Adrenal gland (tissue), 19 donors: ENCODE measurements at places on chromosomes 1 and 21.
A peak's percentile ranks its signal among the peaks of the same experiment; 100 is the strongest.

DNA sequence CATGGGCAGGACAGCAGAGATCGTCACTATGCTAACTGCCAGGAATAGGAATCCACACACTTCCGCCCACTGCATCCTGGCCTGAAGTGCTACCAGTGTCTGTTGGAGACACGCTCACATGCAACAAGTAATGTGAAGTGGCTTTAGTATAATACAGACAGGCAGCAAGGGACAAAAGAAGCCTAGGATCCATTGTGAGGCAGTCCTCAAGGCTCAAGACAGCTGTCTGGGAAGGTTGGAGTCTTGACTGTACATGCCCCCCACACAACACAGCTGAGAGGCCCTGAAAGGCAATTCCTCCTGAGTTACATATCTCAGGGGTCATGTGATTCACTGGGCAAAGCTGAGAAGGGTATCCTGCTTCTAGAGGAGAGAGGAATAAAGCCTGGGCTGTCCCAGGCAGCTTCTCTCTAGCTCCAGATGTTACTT is 39.9 kb upstream of the CD1D start:
- DNase-seq, result no peak

GRCh38 chr1:68706639-68707317 is 209.9 kb upstream of the DEPDC1 start:
- DNase-seq, result no peak

- peak; percentile 26 for DNase-seq
These were observed 53.2 kb upstream of the MRPS6 start for GRCh38 chr21:34020005-34020847.

DNA sequence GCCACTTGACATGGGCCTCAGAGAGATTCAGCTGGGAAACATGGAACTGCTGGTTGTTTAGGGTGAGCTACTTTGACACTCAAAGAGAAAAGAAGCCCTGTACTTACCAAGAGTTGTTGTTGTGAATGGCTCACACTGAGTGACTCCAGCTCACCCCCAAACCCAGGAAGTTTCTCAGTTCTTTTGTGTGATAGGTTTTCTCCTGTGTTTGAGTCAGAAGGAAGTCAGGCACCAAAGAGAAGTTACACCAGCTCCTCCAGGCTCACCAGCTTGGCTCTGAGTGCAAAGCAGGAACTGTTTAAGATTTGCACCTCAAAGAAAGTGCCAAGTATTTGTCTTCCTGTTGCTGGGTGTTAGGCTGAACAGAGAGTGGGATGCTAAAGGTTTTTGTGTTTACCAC is 111.2 kb upstream of the PROX1 start:
- no peak for DNase-seq

GRCh38 chr1:16021681-16022080 is at the start of gene CLCNKA:
TSS of gene CLCNKA (plus strand) at chr1:16022036. CDS start at chr1:16022620, 584 bp downstream.
- peak; percentile 46 for DNase-seq

GRCh38 chr1:174219606-174220370 is 60.5 kb downstream of the RABGAP1L start:
- DNase-seq, result no peak

- peak; percentile 15 for DNase-seq
These were observed 6.6 kb upstream of the TINAGL1 start for GRCh38 chr1:31569596-31570173.

DNA sequence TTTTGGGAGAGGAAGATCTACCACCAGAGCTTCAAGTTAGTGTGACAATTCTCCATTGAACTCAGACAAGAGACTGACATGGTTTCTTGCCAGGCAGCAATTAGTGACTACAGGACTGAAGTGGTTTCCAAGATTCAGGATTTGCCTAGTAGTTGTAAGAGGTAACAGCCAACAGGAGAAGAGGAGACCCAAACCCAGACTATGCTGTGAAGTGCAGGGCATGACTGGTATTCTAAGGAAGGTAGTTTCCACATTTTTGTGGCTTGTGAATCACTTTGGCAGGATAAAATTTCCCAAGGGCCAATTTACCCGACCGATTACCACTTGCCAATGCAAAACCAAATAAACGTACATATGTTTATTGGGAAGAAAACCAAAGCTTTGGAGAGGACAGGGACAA is 14.7 kb upstream of the RAP1A start:
- DNase-seq, result no peak

DNA sequence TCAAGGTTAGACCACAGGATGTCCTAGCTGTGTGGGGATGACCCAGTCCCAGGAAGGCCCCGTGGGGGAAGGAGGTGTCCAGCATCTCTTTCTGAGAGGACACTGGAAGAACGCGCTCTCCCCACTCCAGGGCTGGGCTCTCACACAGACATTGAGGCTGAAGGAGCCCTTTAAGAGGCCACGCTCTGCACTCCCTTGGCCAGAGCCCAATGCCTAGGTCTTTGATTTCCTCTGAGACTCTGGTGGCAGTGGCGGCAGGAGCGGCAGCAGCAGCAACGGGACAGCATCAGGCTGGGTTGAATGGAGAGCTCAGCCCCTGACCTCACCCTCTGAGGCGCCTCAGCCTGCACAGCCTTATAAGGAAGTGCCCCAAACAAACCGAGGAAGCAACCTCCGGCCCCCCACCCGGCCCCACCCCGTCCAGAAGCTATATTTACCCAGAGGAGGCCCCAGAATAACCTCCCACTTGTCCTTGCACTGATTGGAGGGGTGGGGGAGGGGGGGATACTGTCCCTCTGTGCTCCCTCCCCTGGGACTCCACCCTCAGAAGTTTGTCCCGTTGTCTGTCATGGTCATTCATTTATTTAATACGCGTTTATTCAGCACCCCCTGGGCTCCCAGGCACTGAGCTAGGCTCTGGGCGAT is 12.3 kb downstream of the NES start:
- DNase-seq, result peak; percentile 46

GRCh38 chr1:88661188-88661587 is 22.9 kb upstream of the PKN2 start:
- no peak for DNase-seq

- DNase-seq, result no peak
These were observed 10.9 kb upstream of the ADAMTS5 start for GRCh38 chr21:26977746-26978145.

DNA sequence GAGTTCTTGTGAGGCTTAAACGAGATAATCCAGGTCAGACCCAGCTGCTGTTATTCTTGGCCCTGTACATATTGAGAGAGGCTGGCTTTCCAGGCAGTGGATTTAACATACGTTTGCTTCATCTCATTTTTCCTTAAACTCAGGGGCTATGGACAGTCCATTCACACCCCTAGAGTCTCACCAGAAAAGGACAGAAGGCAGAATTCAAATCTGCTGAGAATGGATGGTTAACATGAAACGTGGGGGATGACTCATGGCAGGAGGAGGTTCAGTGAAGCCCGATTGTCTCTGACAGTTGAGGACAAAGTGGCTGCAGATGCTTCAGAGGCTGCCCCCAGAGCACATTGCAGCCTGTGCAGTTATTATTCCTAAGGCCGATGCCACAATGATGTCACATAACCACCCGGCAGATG is 39.5 kb downstream of the TGFB2 start:
- DNase-seq, result no peak

- no peak for DNase-seq
These were observed 164.2 kb downstream of the TTLL7 start for GRCh38 chr1:83834621-83835264.

GRCh38 chr1:117676615-117677130 is 70.8 kb downstream of the TENT5C start:
- no peak for DNase-seq

GRCh38 chr1:6923955-6924881 is 139.0 kb downstream of the CAMTA1 start:
- DNase-seq, result no peak

- no peak for DNase-seq
These were observed 25.8 kb upstream of the GBP5 start for GRCh38 chr1:89298461-89298860.

GRCh38 chr1:72557446-72558049 is 275.2 kb upstream of the NEGR1 start:
- DNase-seq, result no peak

DNA sequence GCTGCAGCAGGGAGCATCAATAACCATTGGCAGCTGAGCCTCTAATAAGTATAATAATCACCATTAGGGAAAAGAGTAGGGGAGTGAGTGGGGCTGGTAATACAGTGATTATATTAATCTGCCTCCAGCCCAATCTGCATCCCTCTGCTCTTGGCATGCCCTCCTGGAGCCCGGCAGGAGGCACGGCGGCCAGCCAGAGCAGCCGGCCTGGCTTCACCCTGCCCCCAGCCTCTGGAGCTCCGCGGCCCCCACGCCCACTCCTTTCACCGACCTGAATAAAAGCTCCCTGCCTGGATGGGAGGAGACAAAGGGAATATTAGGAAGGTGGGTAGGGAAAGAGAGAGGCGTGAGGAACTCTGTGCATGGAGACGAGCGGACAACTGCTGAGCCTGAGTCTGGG is 28.3 kb downstream of the OPTC start:
- DNase-seq, result no peak

- DNase-seq, result no peak
These were observed 90.4 kb downstream of the PAX7 start for GRCh38 chr1:18721041-18721440.

DNA sequence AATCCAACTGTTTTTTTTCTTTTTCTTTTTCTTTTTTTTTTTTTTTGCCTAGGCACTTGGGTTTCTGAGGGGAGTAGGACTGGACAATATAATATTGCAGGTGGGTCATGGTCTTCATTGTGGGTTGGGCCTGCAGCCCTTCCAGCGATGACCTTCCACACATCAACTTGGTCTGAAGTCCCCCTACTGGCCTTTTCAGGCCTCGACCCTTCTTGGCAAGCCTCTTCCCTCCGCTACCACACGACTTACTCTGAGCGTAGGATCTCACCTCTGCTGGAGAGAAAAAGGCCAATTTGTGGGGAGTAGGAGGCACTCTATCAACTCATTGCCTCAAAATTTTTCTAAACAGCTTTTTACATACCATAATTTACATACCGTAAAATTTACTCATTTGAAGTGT is 51.1 kb upstream of the GRIK3 start:
- no peak for DNase-seq

DNA sequence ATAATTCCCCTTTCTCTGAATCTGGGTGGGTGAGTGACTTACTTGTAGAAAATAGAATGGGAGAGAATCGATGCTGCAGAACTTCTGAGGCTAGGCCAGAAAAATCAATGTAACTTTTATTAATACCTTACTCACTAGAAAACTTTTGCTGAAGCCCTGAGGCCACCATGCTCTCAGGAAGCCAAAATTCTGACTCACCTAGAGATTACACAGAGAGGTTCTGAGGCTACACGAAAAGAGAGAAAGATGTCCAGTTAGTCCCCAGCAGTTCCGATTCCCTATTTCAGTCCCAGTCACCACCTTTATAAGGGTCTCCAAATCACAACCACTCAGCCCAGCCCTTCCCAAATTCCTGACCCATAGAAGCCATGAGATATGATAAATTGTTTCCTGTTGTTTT is 135.2 kb downstream of the NTPCR start:
- DNase-seq, result no peak

DNA sequence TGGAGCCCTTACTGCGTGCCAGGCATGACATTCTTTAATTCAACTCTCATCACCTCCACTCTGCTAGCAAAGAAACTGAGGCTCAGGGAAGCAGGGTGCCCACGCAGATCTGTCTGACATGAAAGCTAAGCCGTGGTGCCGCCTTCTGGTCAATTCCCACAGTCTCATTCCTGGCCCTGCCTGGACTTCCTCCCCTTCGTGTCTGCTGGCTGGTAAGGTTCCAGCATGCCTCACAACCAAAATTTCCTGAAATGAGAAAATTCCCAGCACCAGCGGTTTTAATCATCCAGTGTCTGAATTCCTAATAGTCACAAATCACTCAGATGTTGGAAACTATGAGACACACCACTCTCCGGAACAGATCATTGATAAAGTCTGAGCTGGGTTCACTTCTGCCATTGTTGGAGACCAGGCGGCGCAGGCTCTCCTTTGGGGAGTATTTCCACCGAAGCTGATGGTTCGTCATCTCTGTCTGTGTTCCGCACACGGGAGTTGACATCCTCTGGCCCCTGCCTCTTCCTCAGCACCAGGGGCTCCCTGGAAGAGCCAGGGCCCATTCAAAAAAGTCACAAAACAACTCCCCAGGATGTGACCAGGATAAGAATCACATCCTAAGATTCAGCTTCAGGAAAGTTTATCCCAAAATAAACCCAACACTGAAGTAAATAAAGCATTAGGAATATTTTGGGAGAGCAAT is 167.7 kb downstream of the PLPP3 start:
- DNase-seq, result peak; percentile 47

GRCh38 chr21:29386803-29387202 is 88.1 kb downstream of the BACH1 start:
- no peak for DNase-seq

- no peak for DNase-seq
These were observed 447.2 kb downstream of the MATN1 start for GRCh38 chr1:30275926-30276764.

- DNase-seq, result no peak
These were observed 52.7 kb upstream of the GCLM start for GRCh38 chr1:93961906-93962305.

- no peak for DNase-seq
These were observed 30.7 kb downstream of the RPAP2 start for GRCh38 chr1:92329347-92330129.

GRCh38 chr1:169390303-169390702 is 22.3 kb downstream of the BLZF1 start:
- no peak for DNase-seq

- no peak for DNase-seq
These were observed 111.1 kb downstream of the LMO4 start for GRCh38 chr1:87439821-87440220.

- no peak for DNase-seq
These were observed 69.8 kb downstream of the SLC35A3 start for GRCh38 chr1:100039591-100039990.

DNA sequence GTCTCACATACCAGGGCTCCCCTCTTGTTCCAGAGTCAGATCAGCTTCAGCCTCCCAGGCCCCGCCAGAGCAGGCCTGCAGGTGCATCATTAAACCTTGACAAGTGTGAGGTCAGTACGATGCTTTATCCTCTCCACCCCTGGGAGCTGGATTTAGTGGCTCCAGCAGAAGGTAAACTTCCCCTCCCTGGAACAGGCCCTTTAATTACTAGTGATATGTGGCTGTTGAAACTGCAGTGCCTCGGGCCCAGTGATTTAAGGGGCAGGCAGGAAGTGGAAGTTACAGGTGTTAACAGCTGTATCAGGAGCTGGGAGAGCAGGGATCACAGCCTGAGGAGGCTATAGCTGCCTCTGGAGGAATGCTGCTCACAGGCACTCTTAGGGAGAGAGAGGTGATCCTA is 132.4 kb upstream of the KLHDC7A start:
- DNase-seq, result no peak

GRCh38 chr1:20511518-20512428 is 3.8 kb upstream of the MUL1 start:
- DNase-seq, result no peak

DNA sequence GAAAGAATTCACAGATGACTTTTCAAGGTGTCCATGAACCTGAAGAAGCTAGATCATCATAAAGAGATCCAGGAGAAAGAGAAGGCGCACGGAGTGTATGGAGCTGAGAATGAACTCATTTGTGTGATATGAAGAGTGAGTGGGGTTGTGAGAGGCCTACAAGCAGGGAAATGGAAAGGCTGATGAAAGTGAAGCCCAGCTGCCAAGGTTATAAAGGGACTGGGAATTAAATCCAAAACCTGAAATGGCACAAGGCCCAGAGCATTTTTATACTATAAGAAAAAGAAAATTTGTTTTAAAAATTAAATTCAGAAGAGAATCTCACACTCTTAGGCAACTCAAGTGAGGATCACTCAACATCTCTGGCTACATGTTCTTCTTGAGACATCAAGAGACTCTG is 43.4 kb downstream of the HSD3B1 start:
- DNase-seq, result no peak

GRCh38 chr1:33322109-33322508 is 1.2 kb upstream of the A3GALT2 start:
- DNase-seq, result no peak

GRCh38 chr1:85502625-85503083 is 37.7 kb upstream of the DDAH1 start:
- DNase-seq, result peak; percentile 88

- DNase-seq, result no peak
These were observed 5.0 kb downstream of the HPDL start for GRCh38 chr1:45331436-45332345.
